ENCODE measurements at places on chromosomes 12 and 14.

DNA sequence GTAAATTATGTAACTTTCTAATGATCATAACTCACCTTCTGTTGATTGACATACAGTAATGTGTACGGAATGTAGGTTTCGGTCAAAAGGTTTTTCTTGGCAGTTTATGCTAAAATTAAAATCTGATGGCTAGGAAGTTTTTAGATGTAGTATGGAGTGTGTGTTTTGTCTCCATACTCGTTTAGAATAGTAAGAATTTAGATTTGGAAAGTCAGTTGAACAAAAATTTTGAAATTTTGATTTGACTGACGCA lies 859 bp downstream of the PALS1 start:
- no peak for DNase-seq

DNA sequence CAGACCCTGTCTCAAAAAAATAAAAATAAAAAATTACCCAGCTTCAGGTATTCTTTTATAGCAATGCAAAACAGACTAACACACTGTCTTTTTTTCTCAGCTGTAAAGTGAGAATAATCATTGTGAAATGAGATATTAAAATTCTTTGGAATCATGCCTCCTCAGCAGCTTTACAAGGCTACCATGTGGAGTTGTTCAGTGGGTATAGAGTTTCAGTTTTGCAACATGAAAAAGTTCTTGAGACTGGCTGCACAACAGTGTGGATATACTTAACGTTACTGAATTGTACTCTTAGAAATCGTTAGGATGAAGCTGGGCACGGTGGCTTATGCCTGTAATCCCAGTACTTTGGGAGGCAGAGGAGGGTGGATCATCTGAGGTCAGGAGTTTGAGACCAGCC lies 15.7 kb upstream of the MAPKAPK5 start:
- no peak for DNase-seq

DNA sequence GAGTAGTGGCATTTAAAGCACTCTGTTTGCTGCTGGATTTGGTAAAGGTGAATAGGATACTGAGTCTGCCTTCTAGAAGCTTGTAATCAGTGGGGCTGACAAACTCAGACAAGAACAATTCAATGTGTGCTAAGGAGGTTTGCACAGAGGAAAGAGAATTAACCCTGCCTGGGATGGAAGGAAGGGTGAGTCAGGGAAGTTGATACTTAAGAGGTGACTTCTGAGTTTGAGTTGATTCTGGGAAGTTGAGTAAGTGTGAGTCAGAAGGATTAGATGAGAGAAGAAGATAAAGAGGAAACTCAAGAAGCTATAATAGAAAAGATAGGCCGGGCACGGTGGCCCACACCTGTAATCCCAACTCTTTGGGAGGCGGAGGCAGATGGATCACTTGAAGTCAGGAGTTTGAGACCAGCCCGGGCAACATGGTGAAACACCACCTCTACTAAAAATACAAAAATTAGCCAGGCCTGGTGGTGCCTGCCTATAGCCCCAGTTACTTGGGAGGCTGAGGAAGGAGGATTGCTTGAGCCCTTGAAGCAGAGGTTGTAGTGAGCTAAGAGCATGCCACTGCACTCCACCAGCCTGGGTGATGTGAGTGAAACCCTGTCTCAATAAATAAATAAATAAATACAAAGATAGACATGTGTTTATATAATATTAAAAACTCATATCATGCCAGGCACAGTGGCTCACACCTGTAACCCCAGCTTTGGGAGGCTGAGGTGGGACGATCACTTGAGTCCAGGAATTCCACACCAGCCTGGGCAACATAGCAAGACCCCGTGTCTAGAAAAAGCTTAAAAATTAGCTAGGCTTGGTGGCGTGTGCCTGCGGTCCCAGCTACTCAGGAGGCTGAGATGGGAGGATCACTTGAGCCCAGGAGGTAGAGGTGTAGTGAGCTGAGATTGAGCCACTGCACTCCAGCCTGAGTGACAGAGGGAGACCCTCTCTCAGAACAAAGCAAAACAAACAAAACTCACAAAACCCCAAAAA lies 126.8 kb upstream of the CPM start:
- DNase-seq = no peak

DNA sequence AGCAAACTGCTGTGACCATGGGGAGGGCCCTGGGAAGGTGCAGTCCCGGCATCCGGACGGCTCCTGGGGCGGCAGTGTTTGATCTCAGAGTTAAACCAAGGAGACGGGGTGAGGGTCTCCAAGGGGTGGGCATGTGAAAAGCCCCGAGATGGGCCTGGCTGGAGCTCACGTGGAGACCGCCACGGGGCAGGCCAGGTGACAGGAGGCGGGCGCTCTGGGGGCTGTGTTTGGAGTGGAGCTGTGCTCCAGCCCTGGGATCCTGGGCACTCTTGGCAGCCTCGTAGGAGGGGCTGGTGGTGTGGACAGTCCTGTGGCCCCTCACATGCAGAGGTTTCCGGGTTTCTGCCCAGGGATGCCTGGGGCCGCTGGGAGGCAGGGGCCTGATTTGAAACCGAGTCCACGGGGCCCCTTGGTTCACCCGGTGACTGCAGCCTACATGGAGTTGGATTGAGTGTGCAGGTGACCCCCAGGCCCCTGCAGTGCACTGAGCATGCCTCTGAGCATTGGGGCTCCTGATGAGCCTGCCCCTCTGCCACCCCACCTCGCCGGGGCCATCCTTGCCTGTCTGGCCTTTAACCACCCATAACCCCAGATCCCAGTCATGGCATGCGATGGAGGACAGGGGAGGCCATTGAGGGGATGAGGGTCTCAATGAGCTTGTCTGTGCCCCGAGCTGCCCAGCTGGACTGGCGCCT lies 8.4 kb downstream of the KIF26A start:
- no peak for DNase-seq

- no peak for DNase-seq
Observed at GRCh38 chr14:91649930-91650329, 82.0 kb downstream of the CATSPERB start.

- DNase-seq = no peak
Observed at GRCh38 chr14:64572386-64573104, 22.8 kb downstream of the PPP1R36 start.

- DNase-seq = no peak
Observed at GRCh38 chr14:67004521-67004920, 184.7 kb upstream of the GARIN2 start.
